H9 (cell line): ENCODE measurements at places on chromosomes 11 and 22.

- DNase-seq: no peak
These were observed 45.6 kb downstream of the BCR start for GRCh38 chr22:23225724-23226496.

GRCh38 chr11:10952872-10953271 is 95.0 kb upstream of the ZBED5 start:
- DNase-seq: no peak

DNA sequence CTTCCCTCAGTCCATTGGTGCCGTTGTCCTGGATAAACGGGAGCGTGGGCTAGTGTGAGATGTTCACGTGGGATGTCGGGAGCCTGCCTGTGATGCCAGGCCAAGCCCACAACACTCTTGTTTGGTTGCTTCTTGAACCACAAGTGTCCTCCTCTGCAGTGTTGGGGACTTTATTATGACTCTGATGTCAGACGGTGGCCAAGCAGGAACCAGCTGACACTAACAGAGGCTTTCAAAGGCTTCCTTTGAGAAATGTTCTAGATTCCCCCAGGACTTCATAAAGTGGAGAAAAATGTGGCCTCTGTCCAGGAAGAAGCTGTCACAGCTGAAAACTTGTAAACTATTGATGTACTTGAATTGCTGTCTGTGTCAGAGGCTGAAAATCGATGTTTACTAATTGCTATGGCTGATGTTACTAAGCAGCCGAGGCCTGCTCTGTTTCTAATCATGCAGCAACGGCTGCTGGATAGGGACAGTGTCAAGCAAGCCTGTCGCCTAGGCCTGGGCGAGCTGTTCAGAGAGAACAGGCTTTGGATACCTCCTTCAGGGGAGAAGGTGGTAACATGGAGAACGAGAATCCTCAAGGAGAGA is 131.7 kb downstream of the TBC1D22A start:
- no peak for DNase-seq

DNA sequence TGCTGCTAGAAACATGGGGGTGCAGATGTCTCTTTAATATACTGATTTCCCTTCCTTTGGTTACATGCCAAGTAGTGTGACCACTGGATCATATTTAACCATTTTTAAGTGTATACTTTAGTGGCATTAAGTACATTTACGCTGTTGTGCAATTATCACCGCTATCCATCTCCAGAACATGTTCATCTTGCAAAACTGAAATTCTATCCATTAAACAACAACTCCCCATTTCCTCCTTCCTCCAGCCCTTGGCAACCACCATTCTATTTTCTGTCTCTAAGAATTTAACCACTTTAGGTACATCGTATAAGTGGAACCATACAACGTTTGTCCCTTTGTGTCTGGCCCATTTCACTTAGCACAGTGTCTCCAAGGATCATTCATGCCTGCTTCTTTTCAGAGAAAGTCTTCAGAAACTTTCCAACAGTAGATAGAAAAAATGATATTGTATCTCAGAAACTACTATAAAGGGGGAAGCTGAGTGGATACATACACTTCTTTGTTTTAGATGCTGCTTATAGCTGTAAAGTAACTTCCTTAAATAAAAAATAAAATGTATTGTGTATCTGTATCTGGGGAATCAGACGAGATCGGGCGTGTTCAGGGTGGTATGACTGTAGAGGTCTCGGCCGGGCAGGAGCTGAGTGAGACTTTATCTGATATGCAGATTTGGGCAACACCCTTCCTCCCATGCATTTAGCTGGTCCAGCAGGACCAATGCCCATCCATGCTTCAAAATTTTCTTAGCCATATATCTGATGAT is 44.6 kb upstream of the ZBED5 start:
- no peak for DNase-seq

GRCh38 chr11:101612481-101612880 is 28.7 kb upstream of the TRPC6 start:
- DNase-seq: no peak

DNA sequence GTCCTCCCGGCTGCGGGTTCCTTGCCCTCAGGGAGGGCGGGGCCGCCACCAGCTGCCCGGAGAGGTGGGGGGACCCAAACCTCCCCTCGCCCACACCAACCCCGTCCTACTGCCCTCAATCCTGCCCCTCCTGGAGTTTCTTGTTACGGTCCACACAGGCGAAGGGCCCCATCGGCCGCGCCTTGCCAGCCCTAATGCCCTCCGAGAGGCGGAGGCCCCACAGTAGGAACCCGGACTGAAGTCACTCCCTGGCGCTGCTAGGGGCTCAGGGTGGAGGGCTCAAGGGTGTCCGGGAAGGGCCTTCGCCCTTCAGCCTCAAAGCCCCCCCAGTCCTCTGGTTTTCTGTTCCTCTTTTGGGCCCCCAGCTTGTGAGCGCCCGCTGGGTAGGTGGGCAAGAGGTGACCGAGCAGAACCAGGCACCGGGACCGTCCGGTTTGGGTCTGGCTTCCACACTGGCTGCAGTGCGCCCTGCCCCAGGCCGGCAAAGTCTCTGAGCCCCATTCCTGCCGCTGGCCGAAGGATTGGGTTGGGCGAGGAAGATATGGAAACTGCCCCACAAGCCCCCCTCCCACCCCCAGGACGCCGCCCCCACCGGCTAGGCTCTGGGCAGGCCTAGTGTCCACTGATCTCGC is 24.5 kb downstream of the DUSP8 start:
- DNase-seq: no peak

DNA sequence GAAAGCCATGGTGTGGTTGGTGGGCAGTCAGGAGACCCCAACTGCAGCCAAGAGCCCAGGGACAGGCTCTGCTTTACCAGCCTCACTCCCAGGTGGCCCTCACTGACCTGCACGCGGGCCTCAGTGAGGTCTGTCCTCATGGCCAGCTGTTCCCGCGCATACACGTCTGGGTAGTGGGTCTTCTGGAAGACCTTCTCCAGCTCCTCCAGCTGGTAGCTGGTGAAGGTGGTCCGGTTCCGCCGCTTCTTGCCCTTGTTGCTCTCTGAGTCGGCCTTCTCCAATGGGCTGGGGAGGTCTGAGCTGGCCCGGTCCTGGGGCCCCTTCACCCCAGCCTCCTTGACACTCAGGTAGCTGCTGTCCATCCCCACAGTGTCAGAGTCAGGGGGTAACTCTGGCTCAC is 34.7 kb downstream of the ALX4 start:
- no peak for DNase-seq

- no peak for DNase-seq
These were observed 47.6 kb downstream of the FLI1 start for GRCh38 chr11:128741511-128741910.

DNA sequence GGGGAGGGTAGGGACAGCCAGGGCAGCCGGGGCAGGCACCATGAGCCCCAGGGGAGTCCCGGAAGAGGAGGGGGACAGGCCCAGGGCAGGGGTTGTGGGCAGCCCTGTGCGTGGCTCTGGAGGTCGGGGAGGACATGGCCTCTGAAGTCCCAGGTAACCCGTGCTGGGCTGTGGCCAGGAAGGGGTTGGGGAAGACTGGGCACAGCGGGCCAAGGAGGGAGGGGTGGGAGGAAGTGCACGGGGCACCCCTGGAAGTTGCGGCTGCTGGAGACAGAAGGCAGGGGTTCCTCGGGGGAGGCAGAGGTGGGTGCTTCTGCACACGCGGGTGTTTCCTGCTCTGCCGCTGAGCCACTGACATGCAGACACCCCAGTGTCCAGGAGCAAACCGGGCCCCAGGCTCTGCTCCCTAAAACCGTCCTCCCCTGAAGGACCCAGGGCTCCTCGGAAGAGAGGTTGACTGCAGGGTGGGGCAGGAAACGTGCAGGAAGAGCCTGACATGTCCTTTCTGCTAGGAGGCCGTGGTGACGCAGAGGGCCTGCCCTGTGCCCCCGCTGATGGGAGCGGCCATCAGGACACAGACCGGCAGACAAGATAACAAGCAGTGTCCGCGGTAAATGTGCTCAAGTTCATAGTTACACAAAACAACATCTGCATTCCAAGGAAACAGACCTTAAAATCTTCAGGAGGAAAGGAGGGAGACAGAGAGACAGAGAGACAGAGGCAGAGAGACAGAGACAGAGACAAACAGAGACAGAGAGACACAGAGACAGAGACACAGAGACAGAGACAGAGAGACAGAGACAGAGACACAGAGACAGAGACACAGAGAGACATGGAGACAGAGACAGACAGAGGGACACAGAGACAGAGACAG is 5.7 kb downstream of the TNNI2 start:
- no peak for DNase-seq

- no peak for DNase-seq
These were observed 1.2 kb downstream of the MICALL1 start for GRCh38 chr22:37907036-37907954.

GRCh38 chr11:134266841-134267251 is 9.3 kb upstream of the GLB1L3 start:
- no peak for DNase-seq

DNA sequence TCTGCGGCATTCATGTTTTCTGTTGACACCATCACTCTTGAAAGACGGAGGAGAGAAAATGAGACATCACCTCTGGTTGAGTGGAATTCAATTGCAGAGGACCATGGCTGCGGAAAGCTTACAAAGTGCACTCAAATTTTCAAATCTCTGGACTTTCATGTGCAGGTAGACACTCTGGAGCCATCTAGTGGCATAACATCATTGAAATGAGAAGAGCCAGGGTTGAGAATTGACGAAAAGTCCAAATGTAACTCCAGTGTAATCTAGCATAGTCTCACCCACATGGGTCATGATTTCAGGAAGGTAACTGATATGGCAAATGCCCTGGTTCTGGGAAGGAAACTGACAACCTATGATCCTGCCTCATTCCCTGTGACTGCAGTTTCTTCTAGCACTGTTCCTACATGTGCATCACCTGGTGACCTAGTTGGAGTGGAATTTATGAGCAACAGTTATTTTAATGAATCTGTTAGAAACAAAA is 687.8 kb downstream of the KCNA4 start:
- no peak for DNase-seq

GRCh38 chr11:3934658-3935057 is 79.2 kb downstream of the STIM1 start:
- no peak for DNase-seq

DNA sequence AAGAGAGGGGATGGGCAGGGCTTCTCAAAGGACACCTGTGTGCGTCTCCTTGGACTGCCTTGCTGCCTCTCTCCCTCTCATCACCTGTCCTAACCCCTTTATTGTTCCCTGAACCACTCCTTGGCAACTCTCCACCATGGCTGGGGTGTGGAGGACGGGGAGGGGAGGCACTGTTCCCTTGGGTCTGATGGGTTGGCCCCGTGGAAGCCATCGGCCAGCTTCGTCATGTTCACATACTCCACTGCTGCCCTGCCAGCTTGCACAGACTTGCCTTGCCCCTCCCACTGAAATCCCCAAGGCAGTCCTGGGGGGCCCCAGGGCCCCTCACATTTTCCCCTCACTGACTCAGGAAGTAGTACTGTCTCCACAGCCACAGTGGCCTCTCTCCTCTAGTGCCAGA is 36.1 kb upstream of the LRRC32 start:
- DNase-seq: no peak

- DNase-seq: no peak
These were observed 114.1 kb downstream of the MICAL2 start for GRCh38 chr11:12224537-12224893.

GRCh38 chr11:14577835-14578529 is 57.8 kb upstream of the PSMA1 start:
- DNase-seq: no peak

DNA sequence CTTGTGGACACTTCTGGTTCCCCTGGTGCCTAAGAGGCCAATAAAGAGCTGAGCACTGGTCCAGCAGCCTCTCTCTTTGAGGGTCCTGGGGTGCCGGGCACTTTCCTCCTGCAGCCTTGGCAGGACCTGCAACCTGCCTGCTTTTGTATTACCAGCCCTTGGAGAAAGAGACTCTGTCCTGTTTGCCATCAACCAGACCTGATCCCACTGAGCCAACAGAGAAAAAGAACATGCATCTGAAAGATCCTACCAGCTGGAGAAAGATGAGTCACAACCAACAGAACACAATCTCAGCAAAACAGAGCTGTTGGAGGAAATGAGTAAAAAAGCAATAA is 321.0 kb downstream of the DDX10 start:
- DNase-seq: no peak
